Daoy (cell line): ENCODE measurements at places on chromosomes 4 and X. TPM values are rescaled to one million over a fixed set of nuclear protein-coding genes. Genes with fewer than 3 reads are reported as not detected.

BLTP1 gene
- total RNA-seq: 7.8 and 8.1 TPM in 2 replicates

TMEM144 gene
- 2.3 and 2.4 TPM in 2 replicates for total RNA-seq

CXCL11 gene
- total RNA-seq: 3.7 and 9.8 TPM in 2 replicates

GRCh38 chr4:8451440-8452182 is 11.0 kb downstream of the TRMT44 start:
- no peak for DNase-seq

PCDH10 gene
- total RNA-seq: 0.69 and 1.6 TPM in 2 replicates

DNA sequence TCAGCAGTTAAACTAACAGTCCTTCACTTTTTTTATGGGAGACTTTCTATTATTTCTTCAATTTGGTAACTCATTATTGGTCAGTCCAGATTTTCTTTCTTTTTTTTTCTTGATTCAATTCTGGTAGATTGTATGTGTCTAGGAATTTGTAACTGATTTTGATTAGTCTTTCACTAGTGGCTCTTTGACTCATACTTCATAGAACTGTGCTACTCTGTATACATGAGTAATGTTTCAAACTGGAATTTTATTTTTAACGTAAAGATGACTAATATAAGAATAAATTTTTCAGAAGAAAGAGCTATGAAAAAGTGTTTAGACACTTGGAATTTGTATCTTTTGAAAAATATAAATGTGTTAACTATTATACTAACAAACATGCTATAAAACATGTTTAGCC is 813.0 kb downstream of the TRAM1L1 start:
- DNase-seq: no peak

PTCHD1 gene
- total RNA-seq: 0.06 and 0.18 TPM in 2 replicates

DNA sequence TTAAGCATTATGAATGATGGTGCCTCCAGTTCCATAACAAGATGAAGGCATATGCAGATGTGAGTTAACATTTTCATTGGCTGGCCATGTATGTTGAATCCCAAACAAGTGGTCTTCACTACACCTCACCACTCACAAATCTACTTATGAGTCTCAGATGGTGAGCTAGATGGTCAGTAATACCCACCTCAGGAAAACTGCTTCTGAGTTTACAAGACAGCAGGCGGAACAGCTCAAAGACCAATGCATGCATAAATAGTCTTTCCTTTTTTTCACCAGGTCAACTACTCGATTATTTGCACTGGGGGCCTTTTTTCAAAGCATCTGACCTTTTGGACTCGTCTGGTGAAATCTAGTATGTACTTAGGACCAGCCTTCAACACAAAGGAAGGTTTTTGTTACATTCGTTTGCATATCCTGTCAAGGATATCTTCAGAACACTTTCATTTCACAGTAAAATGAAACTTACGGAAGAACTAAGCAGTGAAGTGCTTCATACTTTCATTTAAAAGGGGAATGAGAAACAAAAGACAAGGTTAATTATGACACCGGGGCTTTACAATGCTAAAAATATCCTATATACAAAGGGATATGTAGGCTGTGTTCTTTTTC is 23.1 kb upstream of the TLR7 start:
- no peak for DNase-seq

DNA sequence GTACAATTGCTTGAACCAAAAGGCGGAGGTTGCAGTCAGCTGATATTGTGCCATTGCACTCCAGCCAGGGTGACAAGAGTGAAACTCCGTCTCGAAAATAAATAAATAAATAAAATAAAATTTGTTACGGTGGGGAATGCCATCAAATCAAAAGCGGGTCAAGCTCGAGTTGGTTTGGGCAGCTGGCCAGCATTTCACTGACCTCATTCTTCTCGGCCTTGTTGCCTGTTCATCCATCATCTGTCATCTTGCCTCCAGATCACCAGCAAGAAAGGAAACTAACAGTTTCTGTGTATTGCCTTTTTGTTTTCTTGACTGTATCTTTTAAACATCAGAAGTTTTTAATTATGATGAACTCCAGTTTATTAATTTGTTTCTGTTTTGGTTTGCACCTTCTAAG is 31.5 kb upstream of the KLHL2 start:
- peak; percentile 6 for DNase-seq

GRCh38 chrX:136711147-136711546 is 63.2 kb downstream of the CD40LG start:
- peak; percentile 52 for DNase-seq
